ENCODE measurements at places on chromosomes 12 and 14.
A peak's percentile ranks its signal among the peaks of the same experiment; 100 is the strongest.

- no peak for DNase-seq
These were observed 33.2 kb upstream of the LDHB start for GRCh38 chr12:21690704-21691368.

DNA sequence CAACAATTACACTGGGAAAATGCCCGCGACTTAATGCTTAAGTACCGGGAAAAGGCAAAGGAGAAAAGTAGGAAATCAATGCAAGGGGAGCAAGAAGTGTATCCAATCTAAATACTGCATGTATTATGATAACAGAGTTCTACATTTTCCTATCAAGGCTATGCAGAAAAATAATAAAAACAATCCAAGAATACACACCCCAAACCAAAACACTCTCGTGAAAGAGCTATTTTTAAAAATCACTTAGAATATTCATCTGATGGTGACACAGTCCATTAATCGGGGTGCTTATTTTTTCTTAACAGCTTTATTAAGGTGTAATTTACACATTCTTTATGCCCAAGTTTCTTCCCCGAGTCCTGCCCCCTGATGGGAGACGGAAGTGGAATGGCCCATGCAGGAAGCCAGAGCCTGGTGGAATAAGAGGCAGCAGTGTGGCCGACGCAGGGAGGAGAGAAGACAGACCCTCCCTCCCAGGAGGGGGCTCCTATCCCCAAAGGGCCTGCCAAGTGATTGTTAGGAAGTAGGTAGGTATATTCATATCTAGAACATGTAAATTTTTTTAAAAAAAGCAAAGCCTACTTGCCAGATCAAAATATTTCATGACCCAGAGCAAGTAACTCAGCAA, 174.3 kb downstream of the FOXN3 start:
- DNase-seq = no peak

GRCh38 chr12:69161829-69162228, 77.5 kb upstream of the CPSF6 start:
- peak; percentile 27 for DNase-seq

GRCh38 chr14:31009836-31010574, 15.4 kb upstream of the AP4S1 start:
- no peak for DNase-seq

- DNase-seq = no peak
These were observed 94.0 kb downstream of the WNK1 start for GRCh38 chr12:846421-846820.

- no peak for DNase-seq
These were observed 56.6 kb upstream of the METAP2 start for GRCh38 chr12:95417372-95417771.

DNA sequence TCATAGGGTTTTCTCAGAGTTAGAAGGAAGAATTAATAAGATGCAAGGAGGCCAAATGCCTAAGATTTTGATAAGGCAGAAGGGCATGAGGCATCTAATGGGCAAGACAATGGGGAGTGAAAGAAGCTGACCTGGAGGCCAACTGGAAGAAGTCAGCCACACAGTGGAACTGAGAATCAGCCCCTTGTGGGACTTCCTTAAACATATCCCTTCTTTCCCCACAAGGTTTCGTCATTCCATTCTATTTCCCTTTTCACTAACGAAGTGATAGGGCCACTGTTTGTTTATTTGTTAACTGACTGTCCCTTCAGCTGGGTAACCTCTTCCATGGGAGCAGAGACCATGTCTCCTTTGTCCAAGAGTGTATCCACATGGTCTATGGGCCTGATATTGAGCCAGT, 86.2 kb downstream of the HELB start:
- DNase-seq = no peak

GRCh38 chr14:47040550-47040949, 389.0 kb upstream of the RPL10L start:
- no peak for DNase-seq

DNA sequence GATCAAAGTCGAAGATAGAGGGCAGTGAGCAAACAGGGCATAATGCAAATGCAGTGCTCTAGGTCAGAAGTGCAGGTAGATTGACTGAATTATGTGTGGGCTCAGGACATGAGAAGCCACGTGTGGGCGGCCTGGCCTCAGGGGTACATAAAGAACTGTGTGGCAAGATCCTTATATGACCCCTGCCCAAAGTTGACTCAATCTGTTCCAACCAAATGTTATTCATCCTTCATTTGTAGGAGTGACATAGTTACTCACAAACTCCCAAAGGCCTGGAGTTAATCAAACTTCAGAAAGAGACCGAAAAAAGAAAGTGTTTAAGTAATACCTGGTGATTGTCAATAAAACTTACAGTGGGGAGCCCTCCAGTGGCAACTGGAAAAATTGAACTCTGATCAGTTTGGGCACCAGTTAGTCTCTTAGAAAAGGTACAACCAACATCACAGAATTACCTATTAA, 150.4 kb upstream of the FAR2 start:
- DNase-seq = no peak
